Activated CD8-positive, alpha-beta memory T cell treated with anti-CD3 and anti-CD28 coated beads for 1 hour (primary cell): ENCODE measurements at places on chromosomes 16 and 17.

GRCh38 chr17:43118679-43119615, 6.2 kb downstream of the BRCA1 start:
- no peak for DNase-seq

- DNase-seq: no peak
Observed at GRCh38 chr17:37671824-37672547, 28.7 kb upstream of the DDX52 start.

DNA sequence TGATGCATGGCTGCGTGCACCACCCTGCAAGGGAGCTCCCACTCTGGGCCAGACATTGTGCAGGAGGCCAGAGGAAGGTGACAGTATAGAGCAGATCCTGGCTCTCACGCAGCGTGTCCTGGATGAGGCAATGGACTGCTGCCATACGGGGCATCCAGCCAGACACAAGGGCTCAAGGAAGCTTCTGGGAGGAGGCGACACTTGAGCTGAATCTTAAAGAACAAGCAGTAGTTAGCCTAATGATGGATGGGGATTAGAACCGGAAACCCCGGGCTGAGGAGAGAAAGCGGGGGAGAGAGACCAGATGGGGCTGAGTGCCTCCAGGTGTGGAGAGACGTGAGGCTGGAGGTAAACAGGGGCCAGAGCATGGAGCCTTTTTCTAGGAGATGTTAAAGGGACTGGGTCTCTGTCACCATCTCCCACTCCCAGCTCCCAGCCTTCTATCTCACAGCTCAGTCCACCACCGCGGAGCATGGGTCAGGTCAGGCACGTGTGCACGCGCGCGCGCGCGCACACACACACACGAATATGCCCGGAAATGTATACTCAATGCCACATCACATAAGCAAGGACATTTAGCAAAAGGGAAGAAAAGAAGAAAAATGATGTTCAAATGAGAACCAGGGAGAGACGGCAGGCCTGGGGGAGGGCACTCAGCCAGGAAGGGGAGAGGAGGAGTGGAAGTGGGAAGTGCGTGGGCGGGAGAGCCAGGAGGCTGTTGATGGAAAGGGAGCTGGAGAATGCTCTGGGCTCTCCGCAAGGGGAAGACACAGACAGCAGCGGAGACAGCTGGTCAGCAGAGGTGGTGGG, 46.3 kb downstream of the CCDC42 start:
- no peak for DNase-seq

- DNase-seq: no peak
Observed at GRCh38 chr17:36870720-36870999, 66.6 kb upstream of the LHX1 start.

- DNase-seq: peak; percentile 31
Observed at GRCh38 chr16:2838928-2839327, 8.8 kb downstream of the ZG16B start.

DNA sequence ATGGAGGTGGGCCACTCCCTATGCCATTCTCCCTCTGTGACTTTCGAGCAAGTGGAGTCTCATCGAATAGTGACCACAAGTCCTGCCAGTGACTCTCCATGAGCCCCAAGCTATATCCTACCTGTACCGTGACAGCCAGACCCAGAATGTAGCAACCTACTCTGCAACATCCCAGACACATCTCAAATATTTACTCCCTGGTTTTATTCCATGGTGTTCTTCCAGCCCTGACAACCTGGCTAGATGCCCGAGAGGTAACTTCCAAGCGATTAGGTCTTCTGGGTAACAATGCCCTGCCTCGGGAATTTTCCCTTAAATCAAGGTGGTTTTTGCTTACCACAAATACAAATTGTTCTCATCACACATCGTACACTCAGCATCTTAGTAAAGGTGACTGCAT, 211.7 kb downstream of the ZFHX3 start:
- no peak for DNase-seq

GRCh38 chr17:43553573-43553972, 7.4 kb upstream of the ETV4 start:
- no peak for DNase-seq

- DNase-seq: no peak
Observed at GRCh38 chr17:60747069-60747808, 69.6 kb downstream of the BCAS3 start.

GRCh38 chr16:56483394-56483793, 32.0 kb downstream of the OGFOD1 start:
- DNase-seq: no peak

DNA sequence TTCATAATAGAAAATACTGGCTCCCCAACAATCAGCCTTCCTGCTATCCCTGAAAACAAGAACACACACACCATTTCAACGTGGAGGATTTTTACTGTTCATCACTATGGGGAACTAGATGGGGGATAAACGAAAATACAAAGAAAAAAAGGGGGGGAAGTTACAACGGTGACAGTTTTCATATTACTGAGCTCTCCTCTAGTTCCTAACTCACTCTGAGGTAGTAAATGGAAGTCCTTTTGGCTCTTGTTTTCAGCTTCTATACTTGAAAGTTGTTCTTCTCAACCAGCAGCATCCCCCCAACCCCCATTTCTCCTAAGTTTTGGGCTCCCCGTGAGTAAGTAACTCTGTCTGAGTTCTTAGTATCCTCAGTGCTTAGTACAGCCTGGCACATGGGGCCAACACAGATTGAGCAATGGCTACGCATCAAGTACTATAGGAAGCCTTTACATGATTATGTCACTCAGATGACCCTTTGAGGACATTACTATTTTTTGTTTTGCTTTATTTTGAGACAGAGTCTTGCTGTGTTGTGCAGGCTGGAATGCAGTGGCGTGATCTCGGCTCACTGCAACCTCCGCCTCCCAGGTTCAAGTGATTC, 4.2 kb upstream of the CORO7 start:
- DNase-seq: no peak

- no peak for DNase-seq
Observed at GRCh38 chr17:17056156-17056539, 13.9 kb downstream of the MPRIP start.

GRCh38 chr16:69166221-69166833, 20.6 kb upstream of the SNTB2 start:
- DNase-seq: no peak
